H7 (cell line): ENCODE measurements at places on chromosomes 5 and 9.
A peak's percentile ranks its signal among the peaks of the same experiment; 100 is the strongest.

- no peak for DNase-seq
These were observed 114.7 kb upstream of the TXNDC8 start for GRCh38 chr9:110452227-110452801.

- DNase-seq: no peak
These were observed 43.9 kb downstream of the P4HA2 start for GRCh38 chr5:132183723-132184122.

DNA sequence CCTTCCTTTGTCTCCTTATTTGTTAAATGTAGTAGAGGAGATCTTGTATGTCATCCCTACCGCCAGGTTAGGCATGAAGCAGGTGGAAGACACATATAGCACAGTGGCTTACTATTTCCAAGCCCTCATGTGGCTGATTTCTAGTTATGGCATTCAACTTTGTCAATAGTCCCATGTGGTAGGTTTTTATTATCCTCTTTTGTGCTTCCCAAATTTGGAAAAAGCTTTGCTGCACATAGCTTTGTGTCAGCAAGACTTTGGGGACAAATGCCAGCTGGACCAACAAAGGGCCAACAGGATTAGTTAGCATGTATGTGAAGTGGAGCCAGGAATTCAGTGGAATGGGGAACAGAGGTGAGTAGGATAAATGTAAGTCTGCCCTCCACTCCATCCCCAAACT lies 276.3 kb downstream of the PSAT1 start:
- DNase-seq: no peak

DNA sequence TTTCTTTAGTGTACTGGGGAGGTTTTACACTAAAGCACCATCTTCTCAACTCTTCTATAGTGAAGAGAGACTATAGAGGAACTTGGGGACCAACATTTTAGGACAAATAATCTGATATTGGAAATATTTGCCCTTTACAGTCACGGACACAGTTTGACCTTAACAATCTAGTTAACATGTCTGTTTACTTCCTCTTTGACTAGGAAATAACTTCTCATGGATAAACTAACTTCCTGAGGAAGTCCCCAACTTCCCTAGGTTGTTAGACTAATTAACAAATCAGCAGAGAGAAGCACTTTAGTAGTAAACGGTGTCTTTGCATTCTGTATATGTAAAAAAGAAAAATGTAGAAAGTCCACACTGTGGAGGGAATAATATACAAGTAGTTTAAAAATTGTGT lies 127.7 kb downstream of the FBXL7 start:
- no peak for DNase-seq

DNA sequence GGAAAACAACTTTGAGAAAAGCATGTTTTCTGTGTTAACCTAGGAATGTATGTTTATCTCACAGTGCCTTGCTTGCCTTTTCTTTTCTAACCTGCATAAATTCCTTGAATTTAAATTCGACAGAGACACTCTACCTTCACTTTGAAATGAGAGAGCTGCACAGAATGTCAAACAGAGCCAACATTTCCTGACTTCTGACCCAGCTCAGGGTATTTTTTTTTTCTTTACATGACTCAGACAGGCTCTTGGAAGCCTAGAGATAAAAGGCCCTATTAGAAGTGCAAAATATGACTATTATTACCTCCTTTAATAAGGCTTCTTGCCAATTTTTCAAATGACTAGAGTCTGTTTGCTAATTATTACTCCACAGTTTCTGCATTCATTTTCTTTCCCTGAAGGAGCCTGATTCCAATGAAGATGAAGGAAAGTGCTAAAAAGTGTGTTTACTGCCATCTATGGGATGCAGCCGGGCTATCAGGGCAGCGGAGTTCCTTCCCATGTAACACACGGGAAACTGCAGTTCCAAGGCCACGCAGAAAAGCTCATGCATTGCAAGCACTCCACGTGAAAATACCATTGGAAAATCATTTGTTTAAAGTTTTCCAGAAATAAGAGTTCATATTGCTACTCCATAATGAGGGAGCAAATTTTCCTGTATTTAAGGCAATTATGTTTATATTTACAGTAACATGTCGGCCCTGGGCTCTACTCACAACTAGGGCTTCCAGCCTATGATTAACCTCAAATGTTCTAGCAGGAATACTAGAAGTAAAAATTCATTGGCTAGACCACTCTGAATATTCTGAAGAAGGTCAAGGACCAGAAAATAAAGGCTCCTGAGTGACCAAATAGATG lies 485.6 kb downstream of the ZSWIM6 start:
- peak; percentile 43 for DNase-seq

- DNase-seq: no peak
These were observed 19.2 kb upstream of the NIM1K start for GRCh38 chr5:43172779-43173178.

- DNase-seq: no peak
These were observed 68.4 kb upstream of the RPS23 start for GRCh38 chr5:82346399-82347165.

GRCh38 chr5:102867992-102868662 lies 113.0 kb downstream of the PAM start:
- DNase-seq: no peak

DNA sequence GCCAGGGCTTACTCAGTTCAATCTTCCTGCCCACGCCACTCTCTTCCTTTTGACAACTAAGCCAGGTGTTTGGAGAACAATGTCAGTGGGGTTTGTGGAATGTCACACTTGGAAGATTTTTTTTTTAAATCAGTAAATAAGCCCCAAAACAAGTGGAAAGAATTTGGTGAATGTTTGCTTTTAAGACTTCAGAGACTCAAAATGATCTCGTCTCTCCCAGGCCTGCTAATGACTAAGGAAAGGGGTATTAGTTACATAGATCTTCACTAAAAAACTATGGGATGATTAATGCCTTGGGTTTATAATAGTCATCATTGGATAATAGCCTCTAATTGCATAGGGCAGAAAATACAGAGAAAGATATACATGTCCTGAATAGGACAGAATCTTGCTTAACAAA lies 166.4 kb downstream of the DMRT2 start:
- no peak for DNase-seq

GRCh38 chr5:89260254-89260653 lies 377.3 kb upstream of the MEF2C start:
- DNase-seq: no peak

DNA sequence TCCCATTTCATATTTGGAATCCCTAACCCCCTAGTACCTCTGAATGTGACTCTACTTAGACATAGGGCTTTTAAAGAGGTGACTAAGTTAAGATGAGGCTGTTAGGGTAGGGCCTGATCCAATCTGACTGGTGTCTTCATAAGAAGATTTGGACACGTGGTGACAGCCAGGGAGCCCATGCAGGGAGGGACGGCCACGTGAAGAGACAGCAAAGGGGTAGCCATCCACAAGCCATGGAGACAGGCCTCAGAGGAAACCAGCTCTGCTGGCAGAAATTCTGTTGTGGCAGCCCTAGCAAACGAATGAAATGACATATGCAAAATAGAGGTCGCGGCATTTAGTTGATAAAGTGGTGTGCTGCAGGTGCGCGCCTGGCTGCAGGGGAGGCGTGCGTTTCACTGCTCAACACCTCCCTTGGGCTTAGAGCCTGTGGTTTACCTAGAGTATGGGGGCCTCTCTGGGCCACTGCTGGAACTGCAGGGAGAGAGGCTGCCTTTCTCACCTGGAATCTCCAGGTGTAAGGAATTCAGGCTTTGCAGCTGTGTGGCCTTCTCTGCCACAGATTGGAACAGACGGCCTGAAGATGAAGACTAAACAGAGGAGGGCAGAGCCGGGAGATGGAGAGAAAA lies 7.1 kb upstream of the AFAP1L1 start:
- DNase-seq: peak; percentile 87

DNA sequence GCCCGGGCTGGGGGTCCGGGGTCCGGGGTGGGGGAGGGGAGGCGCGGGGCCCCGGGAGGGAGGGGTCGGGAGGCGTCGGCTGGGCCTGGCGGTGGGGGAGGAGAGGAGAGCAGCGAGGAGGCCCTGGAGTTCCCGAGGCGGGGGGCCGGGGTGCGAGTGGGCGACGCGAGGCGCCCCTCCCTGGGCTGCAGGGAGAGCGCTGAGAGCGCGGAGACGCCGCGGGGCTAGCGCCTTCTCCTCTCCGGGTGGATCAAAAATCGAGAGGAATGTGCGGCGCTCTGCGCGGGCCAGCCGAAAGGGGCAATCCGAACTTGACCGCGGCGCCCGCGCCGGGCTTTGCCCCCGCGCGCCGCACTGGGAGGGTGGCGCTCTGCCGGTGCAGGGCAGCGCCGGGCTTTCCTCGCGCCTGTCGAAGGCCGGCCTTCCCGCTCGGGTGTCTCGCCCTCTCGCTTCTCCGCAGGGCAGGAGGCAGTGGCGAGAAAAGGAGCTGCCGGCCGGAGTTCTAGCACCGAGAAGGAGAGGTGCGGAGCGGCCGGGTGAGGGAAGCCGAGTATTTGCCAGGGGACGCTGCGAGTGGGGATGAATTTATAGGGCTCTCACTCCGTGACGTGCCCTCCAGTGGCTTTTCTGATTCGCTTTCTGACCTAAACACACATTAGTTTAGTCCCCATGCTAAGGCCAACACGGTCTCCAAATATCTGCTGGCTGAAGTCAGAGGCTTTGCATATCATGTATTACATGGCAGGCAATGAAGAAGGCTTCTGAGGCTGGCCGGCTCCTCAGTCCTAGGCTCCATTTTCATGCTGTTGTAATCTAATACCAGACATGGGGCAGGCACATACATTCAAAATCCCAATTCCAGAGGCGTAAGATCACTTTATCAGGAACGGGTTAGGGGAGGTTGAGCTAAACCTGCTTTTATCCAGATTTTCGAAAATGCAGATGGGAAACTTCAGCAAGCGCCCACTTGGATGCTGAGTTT lies 503 bp upstream of the GDNF start:
- peak; percentile 86 for DNase-seq

DNA sequence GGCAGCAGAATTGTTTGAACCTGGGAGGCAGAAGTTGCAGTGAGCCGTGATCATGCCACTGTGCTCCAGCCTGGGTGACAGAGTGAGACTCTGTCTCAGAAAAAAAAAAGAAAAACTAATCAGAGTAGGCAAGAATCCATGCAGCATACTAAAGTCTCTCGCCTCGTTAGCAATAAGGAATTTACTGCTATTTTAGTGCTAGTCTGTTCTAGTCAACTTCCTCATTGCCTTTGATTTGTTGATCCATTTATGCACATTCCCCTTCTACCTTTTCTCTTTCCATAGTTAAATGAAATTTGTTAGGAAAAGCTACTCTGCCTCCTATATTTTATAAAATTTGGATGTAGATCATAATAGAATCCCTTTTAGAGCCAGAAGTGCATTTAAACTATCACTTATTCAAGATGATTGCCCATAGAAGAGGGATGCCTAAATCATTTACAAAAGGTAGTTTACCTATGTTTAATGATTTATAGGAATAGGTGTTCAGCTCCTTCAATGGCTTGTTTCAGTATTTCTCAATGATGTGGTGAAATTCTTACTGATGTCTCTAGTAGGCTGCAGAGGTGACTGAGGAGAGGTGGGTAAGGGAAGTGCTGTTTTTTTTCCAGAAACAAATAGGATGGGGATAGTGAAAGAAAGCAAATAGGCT lies 1.9 kb downstream of the LRRC19 start:
- no peak for DNase-seq

GRCh38 chr9:109401990-109402318 lies 81.1 kb upstream of the EPB41L4B start:
- no peak for DNase-seq

- DNase-seq: no peak
These were observed 76.4 kb upstream of the PRSS3 start for GRCh38 chr9:33718987-33719386.

DNA sequence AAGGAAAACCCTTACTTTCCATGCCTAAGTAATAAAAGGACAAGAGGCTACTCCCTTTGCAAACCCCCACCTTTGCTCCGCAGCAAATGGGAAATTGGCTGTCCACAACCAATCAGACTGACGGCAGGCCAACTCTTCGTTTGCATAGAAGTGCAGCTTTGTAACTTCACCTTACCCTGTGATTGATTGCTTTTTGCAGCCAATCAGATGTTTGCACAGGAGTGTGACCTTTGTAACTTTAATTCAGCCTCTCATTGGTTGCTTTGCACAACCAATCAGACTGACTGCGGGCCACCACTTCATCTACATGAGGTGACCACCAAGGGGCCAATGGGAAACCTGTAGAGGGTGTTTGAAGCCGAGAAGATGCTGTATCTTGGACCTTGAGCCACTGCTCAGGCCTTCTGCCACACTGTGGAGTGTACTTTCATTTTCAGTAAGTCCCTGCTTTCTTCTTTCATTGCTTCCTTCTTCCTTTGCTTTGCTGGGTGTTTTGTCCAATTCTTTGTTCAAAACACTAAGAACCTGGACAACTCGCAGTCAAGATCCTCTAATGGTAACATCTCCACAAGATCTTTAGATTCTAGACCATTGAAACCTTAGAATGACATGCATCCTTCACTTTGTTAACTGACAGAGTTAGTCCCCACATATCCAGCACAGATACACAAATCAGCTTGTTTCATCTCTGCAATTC lies 51.3 kb upstream of the FREM1 start:
- DNase-seq: no peak

DNA sequence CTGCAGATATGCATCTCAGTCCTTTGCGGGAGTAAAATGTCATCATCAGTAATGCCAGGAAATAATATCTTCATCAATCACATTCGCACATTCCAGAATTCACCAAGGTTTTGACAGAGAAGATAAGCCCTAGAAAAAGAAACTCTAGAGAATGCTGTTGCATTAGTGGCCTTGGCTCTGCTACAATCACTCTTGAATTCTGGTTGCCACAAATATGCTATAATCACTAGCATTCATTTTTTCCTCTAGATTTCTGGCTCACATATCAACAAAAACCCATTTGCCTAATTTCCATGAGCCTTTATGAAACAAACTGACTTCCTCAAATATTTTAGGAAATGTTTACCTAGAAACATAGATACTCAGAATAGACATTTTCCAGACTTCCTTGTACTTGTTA lies 653.4 kb downstream of the ANXA1 start:
- no peak for DNase-seq

DNA sequence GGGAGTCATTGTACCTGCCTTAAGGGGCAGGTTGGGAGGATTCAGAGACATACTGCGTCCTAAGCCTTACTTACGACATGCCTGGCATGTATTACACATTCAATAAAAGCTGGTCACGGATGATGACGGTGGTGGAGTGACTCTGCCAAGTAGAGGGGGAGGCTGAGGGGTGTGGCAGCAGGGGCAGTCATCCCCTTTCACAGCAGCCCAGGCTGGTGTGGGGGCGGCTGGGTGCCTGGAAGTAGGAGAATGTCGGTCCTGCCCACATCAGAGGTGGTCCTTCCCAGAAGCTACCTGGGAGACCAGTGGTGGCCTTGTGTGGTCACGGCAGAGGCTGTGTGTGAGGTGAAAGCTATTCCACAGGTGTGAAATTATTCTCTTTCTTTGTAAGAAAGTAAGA lies 8.9 kb downstream of the ZBTB34 start:
- no peak for DNase-seq

DNA sequence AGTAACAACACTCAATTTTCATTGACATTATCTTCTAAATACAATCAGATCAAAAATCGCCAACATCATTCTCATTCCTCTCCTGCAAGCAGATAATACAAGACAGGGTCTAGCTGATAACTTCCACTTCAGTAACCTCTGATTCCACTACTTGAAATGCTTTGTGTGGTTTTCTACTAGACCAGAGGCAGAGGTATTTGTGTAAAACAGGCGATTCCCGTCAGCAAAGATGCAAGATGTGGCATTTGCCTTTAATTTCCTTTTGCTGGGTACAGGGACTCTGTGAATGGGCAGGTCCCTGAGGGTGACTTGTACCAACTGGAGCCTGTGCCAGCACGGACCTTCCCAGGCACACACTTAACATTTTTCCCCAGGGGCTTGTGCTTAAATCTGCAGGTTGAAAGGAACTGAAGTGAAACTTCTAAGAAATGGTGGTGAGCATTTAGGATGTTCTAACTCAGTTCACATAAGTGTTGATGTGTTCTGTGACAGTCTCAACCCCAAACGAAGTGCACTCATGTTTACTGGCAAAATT lies 625.5 kb upstream of the WWC1 start:
- DNase-seq: no peak
